ENCODE measurements at places on chromosomes 12 and 14.

GRCh38 chr12:132827763-132828703 lies 636 bp downstream of the GOLGA3 start:
- H3K4me1 ChIP-seq: peaks cover 51% of the 10 kb centered on the region
- peak; percentile 56 for DNase-seq
- H3K36me3 ChIP-seq: peaks cover 64% of the 10 kb centered on the region
- H3K27ac ChIP-seq: peak overlapping the region; percentile 96
- H3K27me3 ChIP-seq: no peaks in the 10 kb centered on the region
- H3K4me3 ChIP-seq: peak overlapping the region; percentile 89

DNA sequence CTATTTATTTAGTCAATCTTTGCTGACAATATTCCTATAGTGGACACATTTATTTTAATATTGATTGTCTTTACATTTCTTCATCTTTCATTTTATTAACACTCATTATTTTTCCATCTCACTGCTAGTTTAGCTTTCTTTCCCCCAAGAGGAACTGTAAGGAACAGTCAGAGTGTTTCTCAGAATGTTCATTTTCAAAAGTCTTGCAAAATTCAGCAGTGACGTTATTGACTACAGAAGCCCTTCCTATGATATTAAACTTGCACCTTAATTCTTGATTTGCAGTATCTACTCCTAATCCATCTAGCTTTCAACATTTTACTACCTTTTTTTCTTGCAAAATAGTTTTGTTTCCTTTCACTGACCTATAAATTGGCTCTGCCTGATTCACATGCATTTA lies 13.0 kb downstream of the CLEC2B start:
- H3K27ac ChIP-seq: no peak overlapping the region
- DNase-seq: no peak
- peaks cover 32% of the 10 kb centered on the region for H3K4me1 ChIP-seq

DNA sequence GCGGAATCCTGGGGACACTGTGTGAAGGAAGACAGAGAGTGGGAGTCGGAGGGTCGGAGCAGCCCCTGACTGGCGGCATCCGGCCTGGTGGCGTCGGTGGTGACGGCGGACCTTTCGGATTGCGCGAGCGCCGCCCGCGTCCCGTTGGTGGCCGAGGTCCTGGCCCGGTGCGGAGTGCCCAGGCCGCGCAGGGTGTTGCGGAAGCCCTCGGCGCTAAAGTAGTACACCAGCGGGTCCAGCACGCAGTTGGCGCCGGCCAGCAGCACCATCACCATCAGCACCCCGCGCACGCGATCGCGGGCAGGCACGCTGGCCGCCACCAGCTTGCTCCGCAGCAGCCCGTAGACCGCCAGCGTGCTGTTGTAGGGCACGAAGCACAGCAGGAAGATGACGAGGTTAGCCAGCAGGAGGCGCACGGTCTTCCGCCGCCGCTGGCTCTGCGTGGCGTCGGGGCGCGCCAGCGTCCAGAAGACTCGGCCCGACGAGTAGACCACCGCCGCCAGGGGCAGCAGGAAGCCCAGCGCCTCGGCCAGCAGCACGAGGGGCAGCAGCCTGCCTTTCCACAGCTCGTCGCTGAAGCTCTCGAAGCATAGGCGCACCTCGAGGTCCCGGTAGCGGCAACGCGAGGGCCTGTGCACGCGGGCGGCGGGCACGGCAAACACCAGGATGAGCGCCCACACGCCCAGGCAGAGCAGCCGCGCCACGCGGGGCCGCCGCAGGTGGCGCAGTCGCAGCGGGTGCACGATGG lies 13.1 kb upstream of the CHD4 start:
- H3K36me3 ChIP-seq: peaks cover 24% of the 10 kb centered on the region
- peaks cover 27% of the 10 kb centered on the region for H3K4me1 ChIP-seq
- no peaks in the 10 kb centered on the region for H3K27me3 ChIP-seq
- H3K27ac ChIP-seq: peak overlapping the region; percentile 64

DNA sequence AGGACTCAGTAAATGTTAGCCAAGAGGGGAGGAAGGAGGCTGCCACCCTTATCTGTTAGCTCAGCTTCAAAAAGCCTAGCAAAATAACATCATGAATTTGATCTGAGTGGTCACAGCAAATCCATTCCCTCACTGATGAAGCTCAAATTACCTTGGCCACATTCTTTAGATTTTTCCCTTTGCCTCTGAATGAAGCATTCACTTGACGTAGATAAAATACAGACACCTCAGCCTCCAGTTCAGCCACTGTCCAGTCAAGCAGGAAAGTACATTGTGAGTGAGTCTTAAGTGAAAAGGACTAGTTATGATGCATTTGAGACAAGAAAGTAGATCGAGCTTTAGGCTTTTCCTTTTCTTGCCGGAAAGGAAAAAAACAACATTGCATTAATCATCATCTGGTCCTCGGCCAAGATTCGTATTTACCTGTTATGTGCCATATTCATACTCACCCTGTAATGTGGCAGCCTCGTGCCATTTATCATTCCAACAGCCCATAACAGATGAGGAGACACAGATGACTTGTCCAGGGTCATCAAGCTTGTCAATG lies 146.5 kb downstream of the ETV6 start:
- H3K4me1 ChIP-seq: peaks cover 31% of the 10 kb centered on the region
- no peak overlapping the region for H3K27ac ChIP-seq
- DNase-seq: no peak
- no peaks in the 10 kb centered on the region for H3K27me3 ChIP-seq

DNA sequence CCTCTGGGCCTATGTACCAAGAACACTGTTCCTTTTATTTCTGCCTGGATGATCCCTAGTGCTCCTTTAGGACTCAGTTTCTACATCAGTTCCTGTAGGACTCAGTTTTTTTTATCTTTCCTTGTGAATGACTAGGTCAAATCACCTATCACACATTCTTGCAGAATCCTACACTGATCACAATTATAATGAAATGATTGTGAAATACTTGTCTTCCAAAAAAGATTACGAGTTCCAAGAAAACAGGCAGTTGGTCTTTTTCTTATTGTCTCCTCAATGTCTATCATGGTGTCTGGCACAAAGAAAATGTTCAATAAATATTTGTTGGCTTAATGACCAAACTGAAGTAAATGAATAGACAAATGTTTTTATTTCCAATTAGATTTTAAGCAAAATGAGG lies 95.5 kb upstream of the GARIN6 start:
- no peak for DNase-seq
- no peaks in the 10 kb centered on the region for H3K36me3 ChIP-seq
- no peak overlapping the region for H3K27ac ChIP-seq

GRCh38 chr14:73613419-73613963 lies 1.2 kb downstream of the ACOT6 start:
- H3K4me3 ChIP-seq: peak overlapping the region; percentile 80
- peaks cover 19% of the 10 kb centered on the region for H3K4me1 ChIP-seq
- no peak for DNase-seq
- H3K27ac ChIP-seq: no peak overlapping the region
- no peaks in the 10 kb centered on the region for H3K36me3 ChIP-seq

DNA sequence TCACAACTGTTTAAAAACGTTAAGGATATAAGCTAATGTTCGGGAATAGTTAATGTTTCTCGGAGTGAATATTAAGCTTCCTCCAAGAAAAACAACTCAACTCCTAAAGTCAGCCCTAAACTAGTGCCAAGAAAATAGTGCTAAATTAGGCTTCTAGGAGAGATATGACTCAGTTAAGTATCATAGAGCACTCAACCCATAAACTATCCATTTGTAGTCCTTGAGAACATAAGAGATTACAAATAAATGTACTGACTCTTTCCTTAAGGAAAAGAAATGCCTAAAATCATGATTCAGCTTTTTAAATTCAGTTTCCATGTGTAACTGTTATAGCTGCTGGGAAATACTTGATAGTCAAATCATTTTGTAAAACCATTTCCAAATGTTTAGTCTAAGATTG lies 117.1 kb downstream of the HMGA2 start:
- no peaks in the 10 kb centered on the region for H3K36me3 ChIP-seq
- no peak overlapping the region for H3K27ac ChIP-seq
- no peaks in the 10 kb centered on the region for H3K4me1 ChIP-seq
- H3K27me3 ChIP-seq: peaks cover 13% of the 10 kb centered on the region

- H3K4me3 ChIP-seq: no peak overlapping the region
- H3K27me3 ChIP-seq: no peaks in the 10 kb centered on the region
- no peak overlapping the region for H3K27ac ChIP-seq
Observed at GRCh38 chr14:85602345-85602744, 72.4 kb downstream of the FLRT2 start.

DNA sequence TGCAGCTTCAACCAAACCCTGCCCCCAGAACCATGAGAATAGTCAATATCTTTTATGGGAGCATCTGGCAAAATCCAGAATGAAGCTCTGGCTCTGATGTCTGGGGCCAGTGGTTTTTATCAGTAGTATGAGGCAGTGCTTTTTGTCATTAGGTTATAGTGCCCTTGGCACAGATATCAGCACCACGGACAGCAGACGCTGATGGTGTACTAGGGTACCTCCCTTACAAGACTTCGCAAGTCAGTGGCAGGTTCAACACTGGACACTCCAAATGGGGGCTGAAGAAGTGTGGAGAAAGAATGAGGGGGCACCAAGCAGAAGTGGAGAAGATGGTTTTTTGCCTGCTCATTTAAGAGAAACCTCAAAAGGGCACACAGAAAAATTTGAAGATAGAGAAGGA lies 68.2 kb upstream of the E2F7 start:
- H3K4me1 ChIP-seq: no peaks in the 10 kb centered on the region
- H3K27me3 ChIP-seq: no peaks in the 10 kb centered on the region
- H3K27ac ChIP-seq: no peak overlapping the region

- no peak for DNase-seq
- H3K4me1 ChIP-seq: no peaks in the 10 kb centered on the region
- no peak overlapping the region for H3K27ac ChIP-seq
- no peaks in the 10 kb centered on the region for H3K36me3 ChIP-seq
- no peak overlapping the region for H3K4me3 ChIP-seq
Observed at GRCh38 chr14:67729072-67729885, 27.6 kb downstream of the RDH12 start.

- no peak overlapping the region for H3K27ac ChIP-seq
- H3K4me3 ChIP-seq: no peak overlapping the region
- no peaks in the 10 kb centered on the region for H3K27me3 ChIP-seq
- no peaks in the 10 kb centered on the region for H3K36me3 ChIP-seq
Observed at GRCh38 chr14:29220072-29220471, 453.5 kb downstream of the FOXG1 start.

- H3K4me3 ChIP-seq: no peak overlapping the region
- no peak overlapping the region for H3K27ac ChIP-seq
- H3K36me3 ChIP-seq: peaks cover 39% of the 10 kb centered on the region
- H3K4me1 ChIP-seq: peaks cover 50% of the 10 kb centered on the region
- H3K27me3 ChIP-seq: no peaks in the 10 kb centered on the region
Observed at GRCh38 chr12:128814411-128815261, 9.1 kb downstream of the SLC15A4 start.

GRCh38 chr12:46558677-46559076 lies 186.1 kb upstream of the SLC38A2 start:
- DNase-seq: no peak
- H3K27ac ChIP-seq: no peak overlapping the region
- no peaks in the 10 kb centered on the region for H3K27me3 ChIP-seq
- H3K36me3 ChIP-seq: peaks cover 16% of the 10 kb centered on the region
- no peak overlapping the region for H3K4me3 ChIP-seq

DNA sequence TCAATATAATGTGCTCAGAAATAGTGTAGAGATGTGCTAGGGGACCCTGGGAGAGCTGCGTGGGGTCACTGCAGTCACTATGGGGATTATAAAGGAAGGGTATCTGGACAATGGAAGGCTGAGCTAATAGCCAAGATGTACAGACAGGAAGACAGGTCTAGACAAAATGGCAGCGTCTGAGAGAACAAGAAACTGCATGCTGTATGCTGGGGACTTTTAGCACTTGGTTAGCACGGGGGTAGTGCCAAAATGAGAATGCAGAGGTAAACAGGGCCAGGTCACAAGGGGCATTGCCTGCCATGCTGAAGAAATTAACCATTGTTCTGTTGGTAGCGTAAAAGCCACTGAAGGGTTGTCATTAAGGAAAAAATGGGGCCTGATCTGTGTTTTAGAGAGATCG lies 308.2 kb downstream of the EMP1 start:
- DNase-seq: no peak
- no peak overlapping the region for H3K27ac ChIP-seq
- no peaks in the 10 kb centered on the region for H3K27me3 ChIP-seq

DNA sequence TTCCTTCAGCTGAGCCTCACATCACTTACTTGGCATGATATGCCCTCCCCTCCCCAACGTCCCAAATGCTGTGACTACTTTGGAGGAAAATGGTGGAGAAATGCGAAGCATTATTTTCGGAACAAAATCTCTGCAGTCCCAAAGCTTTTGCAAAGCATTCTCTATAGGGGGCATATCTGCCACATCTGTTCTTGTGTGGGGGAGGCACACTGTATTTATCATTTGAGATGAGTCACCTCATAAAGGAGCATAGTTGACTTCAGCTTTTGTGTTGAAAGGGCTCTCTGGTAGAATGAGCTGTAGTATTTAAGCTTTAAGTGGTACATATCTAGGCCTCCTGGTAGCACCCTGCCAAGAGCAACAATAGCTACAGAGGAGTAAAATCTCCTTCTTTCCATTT lies 447.5 kb downstream of the ADAMTS20 start:
- no peak overlapping the region for H3K4me3 ChIP-seq
- no peaks in the 10 kb centered on the region for H3K36me3 ChIP-seq
- DNase-seq: no peak

DNA sequence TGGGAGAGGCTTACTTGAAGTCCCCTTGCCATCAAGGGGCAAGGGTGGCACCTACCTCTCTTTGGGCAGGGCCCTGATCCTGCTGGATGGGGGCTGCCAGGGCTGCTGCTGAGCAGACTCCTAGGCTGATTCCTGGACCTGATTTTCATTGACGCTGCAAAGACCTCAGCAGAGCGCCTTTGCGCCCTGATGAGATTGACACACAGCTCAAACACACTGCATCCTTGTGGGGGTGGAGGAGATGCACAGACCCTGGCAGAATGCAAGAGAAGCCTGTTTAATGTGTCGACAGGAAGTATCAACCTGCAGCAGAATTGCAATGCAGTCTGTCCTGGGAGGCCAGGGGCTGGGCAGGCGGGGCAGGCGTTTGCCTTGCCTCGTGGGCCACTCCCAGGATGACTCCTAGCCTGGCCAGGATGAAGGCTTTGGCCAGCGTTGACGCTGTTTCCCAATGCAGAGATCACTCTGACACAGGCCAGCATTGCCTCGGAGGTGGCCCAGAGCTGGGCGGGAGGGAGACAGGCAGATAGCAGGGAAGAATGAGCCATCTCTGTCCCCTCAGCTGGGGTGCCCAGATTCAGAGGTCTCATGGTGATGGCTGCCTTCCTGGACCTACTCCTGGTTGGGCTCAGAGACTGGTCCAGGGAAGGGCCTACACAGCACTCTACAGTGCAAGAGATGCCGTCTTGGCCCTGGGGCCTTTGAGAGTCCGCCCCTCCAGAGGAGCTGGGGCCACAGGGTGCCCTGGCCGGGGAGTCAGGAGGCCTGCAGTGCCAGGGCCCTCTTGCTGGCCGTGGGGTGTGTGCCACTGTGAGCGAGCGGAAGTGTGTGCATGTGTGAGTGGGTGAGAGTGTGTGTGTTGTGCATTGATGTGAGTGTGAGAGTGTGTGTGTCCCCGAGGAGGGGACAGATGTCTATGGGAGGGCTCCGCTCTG lies 108.3 kb downstream of the KIF26A start:
- no peak overlapping the region for H3K4me3 ChIP-seq
- H3K4me1 ChIP-seq: no peaks in the 10 kb centered on the region
- peaks cover 2% of the 10 kb centered on the region for H3K27me3 ChIP-seq
- DNase-seq: no peak

GRCh38 chr12:5874514-5874913 lies 70.5 kb downstream of the ANO2 start:
- H3K27me3 ChIP-seq: peaks cover 2% of the 10 kb centered on the region
- H3K4me1 ChIP-seq: no peaks in the 10 kb centered on the region
- H3K4me3 ChIP-seq: no peak overlapping the region
- H3K27ac ChIP-seq: no peak overlapping the region
- no peaks in the 10 kb centered on the region for H3K36me3 ChIP-seq

GRCh38 chr12:71780237-71780822 lies 25.7 kb downstream of the RAB21 start:
- H3K4me1 ChIP-seq: no peaks in the 10 kb centered on the region
- H3K27ac ChIP-seq: no peak overlapping the region
- no peak overlapping the region for H3K4me3 ChIP-seq
